ENCODE measurements at places on chromosomes 3 and 15.
A peak's percentile ranks its signal among the peaks of the same experiment; 100 is the strongest.

GRCh38 chr3:154178172-154178571 lies 57.0 kb downstream of the ARHGEF26 start:
- no peak for DNase-seq

DNA sequence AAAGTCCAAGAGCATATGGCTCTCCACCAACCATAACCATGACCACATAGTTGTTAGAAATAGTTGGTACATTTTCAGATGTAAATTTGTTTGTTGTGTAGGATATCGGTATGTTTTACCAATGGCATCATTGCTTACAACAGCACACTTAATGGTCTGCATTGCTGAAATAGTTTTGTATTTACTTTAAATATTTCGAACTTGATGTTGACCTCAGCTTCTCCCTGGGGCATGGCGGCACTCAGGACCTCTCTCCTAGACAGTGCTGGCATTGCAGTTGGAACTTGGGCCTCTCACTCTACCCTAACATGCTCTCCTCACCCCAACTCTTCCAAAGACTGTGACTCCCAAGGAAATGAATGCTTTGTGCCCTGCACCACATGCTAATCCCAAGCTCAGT lies 5.0 kb downstream of the SLC22A13 start:
- DNase-seq, result no peak

- no peak for DNase-seq
These were observed 257.9 kb downstream of the PDCD6IP start for GRCh38 chr3:34056181-34056910.

- DNase-seq, result peak; percentile 90
These were observed 46.2 kb downstream of the CD200 start for GRCh38 chr3:112379020-112379690.

DNA sequence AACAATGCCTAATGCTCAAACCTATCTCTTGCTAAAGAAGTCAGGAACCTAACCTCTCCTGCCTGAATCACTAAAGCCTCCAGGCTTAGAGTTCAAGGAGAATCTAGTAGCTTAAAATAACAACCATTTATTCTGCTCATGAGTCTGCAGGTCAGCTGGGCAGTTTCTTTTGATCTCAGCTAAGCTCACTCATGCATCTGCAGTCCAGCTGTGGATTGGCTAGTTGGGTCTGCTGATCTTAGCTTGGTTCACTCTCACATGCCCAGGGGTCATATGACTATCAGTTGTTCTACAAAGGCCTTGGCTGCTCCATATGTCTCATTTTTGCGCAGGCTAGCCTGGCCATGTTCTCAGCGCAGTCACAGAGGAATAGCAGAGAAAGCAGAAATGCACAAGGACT lies 109.2 kb upstream of the STT3B start:
- no peak for DNase-seq
